Body of pancreas (tissue), 4 donors: ENCODE measurements at places on chromosomes 1 and 21. TPM values are rescaled to one million over a fixed set of nuclear protein-coding genes. Genes with fewer than 3 reads are reported as not detected.

- H3K27ac ChIP-seq, result peak overlapping the region; percentile 93
- peak; percentile 89 for DNase-seq
- no peaks in the 10 kb centered on the region for H3K36me3 ChIP-seq
- peaks cover 61% of the 10 kb centered on the region for H3K4me1 ChIP-seq
- H3K4me3 ChIP-seq, result no peak overlapping the region
Measured at GRCh38 chr1:235067396-235068157, 61.1 kb downstream of the TOMM20 start.

GRCh38 chr1:210407887-210408252, 79.2 kb downstream of the HHAT start:
- H3K4me1 ChIP-seq, result no peaks in the 10 kb centered on the region
- no peak for DNase-seq
- H3K36me3 ChIP-seq, result no peaks in the 10 kb centered on the region
- H3K27ac ChIP-seq, result no peak overlapping the region
- H3K27me3 ChIP-seq, result no peaks in the 10 kb centered on the region
- H3K4me3 ChIP-seq, result no peak overlapping the region

The RALGPS2 gene
- total RNA-seq, result 9.1 TPM

DNA sequence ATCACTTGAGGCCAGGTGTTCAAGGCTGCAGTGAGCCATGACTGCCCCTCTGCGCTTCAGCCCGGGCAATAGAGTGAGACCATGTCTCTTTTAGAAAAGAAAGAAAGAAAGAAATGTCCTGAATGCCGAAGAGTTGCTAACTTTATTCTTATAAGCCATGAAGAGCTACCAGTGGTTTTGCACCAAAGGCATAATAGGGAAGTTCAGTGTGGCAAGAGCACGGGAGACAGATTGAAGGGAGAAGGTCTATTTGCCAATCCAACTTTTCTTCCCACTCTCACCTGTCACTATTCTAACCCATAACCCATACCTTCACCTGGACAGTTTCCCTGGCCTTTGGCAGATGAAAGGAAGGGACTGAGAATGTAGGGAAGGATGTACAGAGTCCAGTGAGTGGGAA, 4.4 kb upstream of the PEA15 start:
- no peak overlapping the region for H3K27ac ChIP-seq
- no peak for DNase-seq
- H3K36me3 ChIP-seq, result no peaks in the 10 kb centered on the region
- no peaks in the 10 kb centered on the region for H3K27me3 ChIP-seq
- peaks cover 11% of the 10 kb centered on the region for H3K4me1 ChIP-seq
- no peak overlapping the region for H3K4me3 ChIP-seq

The GBP1 gene
- 6.7 TPM for total RNA-seq

DNA sequence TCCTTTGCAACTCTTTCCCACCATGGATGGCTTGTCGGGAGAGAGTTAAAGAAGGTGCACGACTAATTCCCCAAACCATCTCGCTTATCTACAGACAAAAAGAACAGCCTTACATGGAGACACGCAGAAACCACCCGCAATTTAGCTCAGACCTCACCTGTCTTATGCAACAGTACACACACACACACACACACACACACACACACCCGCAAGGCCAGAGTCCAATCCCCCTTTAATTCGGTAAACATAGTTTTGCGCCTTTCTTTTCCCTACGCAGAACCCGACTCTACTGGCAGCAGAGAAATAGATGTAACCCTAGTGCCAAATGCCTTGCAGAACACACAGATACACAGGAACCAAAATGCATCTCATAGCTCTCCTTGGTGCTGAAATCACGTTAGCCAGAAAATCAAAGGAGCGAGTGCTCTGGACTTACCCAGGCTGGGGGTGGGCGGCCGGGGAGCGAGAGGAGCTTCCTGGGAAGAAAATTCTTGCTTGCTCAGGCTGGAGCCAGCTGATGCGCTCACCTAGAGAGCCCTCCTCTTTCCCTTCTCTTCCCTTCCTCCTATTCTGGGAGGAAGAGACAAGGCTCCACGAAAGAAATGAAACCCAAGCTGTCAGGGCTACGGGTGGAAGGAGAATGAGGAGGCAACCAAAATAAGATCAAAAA, 470 bp downstream of the TNR start:
- peaks cover 9% of the 10 kb centered on the region for H3K4me1 ChIP-seq
- H3K36me3 ChIP-seq, result no peaks in the 10 kb centered on the region
- no peak overlapping the region for H3K27ac ChIP-seq
- no peaks in the 10 kb centered on the region for H3K27me3 ChIP-seq
- no peak overlapping the region for H3K4me3 ChIP-seq
- DNase-seq, result no peak

The GCSAML gene
- total RNA-seq, result not detected

The DRAXIN gene
- not detected for total RNA-seq

The PROK1 gene
- total RNA-seq, result 0.26 TPM

The HAPLN2 gene
- total RNA-seq, result not detected

- H3K4me3 ChIP-seq, result no peak overlapping the region
- H3K27me3 ChIP-seq, result no peaks in the 10 kb centered on the region
- no peaks in the 10 kb centered on the region for H3K36me3 ChIP-seq
- peak overlapping the region; percentile 15 for H3K27ac ChIP-seq
- peaks cover 65% of the 10 kb centered on the region for H3K4me1 ChIP-seq
- no peak for DNase-seq
Measured at GRCh38 chr1:6353619-6353954, 40.0 kb downstream of the ACOT7 start.

The PGLYRP3 gene
- total RNA-seq, result not detected

The SRP9 gene
- 86.6 TPM for total RNA-seq

The TRMT1L gene
- total RNA-seq, result 10.5 TPM

DNA sequence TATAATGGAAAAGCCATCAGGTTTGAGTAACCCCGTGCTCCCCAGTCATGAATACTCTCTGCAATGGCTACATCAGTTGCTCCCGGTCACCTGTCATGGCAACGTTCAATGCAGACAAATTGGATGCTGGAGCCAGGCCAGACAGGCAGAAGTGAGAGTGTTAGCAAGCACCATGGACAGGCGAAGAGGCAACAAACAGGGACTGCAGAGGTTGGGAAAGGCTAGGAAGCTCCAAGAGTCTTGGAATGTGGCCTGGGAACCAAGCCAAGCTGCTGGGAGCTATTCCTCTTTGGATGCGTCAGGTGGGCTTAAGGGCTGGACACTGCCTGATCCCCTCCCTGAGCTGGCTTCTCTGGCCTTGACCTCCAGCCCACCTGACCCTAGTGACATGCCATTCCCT, 102.9 kb downstream of the ACTL8 start:
- no peaks in the 10 kb centered on the region for H3K4me1 ChIP-seq
- H3K36me3 ChIP-seq, result no peaks in the 10 kb centered on the region
- DNase-seq, result no peak
- H3K27me3 ChIP-seq, result no peaks in the 10 kb centered on the region
- H3K4me3 ChIP-seq, result no peak overlapping the region
- no peak overlapping the region for H3K27ac ChIP-seq

GRCh38 chr1:204701229-204701628, 15.7 kb upstream of the LRRN2 start:
- no peaks in the 10 kb centered on the region for H3K36me3 ChIP-seq
- H3K27ac ChIP-seq, result no peak overlapping the region
- no peak overlapping the region for H3K4me3 ChIP-seq
- no peaks in the 10 kb centered on the region for H3K27me3 ChIP-seq
- no peaks in the 10 kb centered on the region for H3K4me1 ChIP-seq
- DNase-seq, result no peak

DNA sequence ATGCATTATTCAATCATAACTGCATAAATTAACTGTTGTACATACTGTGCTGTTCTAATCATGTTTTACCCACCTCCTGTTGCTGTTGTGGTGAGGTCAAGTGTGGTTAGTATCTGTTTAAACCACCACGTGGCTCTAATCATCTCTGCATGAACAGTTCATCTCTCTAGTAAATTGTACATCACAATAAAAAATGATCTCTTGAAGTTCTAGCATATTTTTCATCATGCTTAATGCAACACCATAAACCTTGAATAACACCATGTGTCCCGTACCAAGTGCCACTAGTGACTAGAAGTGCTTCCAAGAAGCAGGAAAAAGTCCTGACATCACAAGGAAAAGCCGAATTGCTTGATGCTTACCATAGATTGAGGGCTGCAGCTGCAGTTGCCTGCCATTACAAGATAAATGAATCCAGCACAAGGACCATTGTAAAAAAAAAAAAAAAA, 51.7 kb downstream of the SNRPE start:
- H3K4me1 ChIP-seq, result no peaks in the 10 kb centered on the region
- no peak overlapping the region for H3K4me3 ChIP-seq
- no peaks in the 10 kb centered on the region for H3K36me3 ChIP-seq
- DNase-seq, result no peak
- H3K27ac ChIP-seq, result no peak overlapping the region

The EPHA8 gene
- total RNA-seq, result 0.52 TPM

The S100A10 gene
- 40.7 TPM for total RNA-seq

The ASPM gene
- total RNA-seq, result under 0.01 TPM

- no peak overlapping the region for H3K27ac ChIP-seq
- DNase-seq, result no peak
- H3K36me3 ChIP-seq, result no peaks in the 10 kb centered on the region
- no peaks in the 10 kb centered on the region for H3K27me3 ChIP-seq
- no peak overlapping the region for H3K4me3 ChIP-seq
- no peaks in the 10 kb centered on the region for H3K4me1 ChIP-seq
Measured at GRCh38 chr1:168360151-168361021, 79.7 kb downstream of the TBX19 start.

DNA sequence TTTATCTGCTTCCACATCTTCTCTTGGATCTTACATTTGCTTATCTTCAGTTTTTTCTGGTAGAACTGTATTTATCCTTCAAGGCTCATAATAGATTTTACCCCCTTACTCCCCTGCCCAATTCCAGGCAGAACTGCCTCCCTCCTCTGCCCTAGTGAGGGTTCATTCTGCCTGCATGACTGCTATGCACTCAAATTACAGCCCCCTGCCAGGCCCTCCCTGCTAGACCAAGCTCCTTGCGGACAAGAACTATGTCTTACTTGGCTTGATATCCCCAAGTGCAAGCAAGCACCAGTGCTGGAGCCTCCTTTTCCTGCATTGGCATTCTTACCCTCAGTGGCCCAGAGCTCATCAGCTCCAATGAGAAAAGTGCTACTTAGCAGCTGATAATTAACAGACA, 18.1 kb downstream of the MAPKAPK2 start:
- DNase-seq, result no peak
- no peak overlapping the region for H3K27ac ChIP-seq
- no peak overlapping the region for H3K4me3 ChIP-seq
- no peaks in the 10 kb centered on the region for H3K36me3 ChIP-seq
- no peaks in the 10 kb centered on the region for H3K27me3 ChIP-seq
- peaks cover 78% of the 10 kb centered on the region for H3K4me1 ChIP-seq

DNA sequence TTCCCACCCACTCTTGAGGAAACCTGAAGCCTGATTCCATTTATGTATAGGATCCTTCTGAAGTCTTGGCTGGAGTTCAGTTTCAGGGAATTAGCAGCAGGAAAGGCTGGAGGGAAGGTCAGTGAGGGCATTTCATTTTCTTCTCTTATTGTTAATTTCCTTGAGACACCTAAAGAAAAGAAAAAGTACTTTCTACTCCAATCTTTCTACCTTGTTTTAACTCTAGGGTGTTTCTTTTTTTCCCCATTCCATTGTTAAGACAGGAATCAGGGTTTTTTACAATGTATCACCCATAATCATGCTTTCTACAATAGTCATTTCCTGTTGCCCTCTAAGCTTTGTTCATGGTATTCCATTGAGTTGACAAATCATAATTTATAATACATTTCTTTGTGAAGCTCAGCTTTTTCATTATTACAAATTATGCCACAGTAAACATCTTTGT, 27.4 kb downstream of the SNRPE start:
- no peaks in the 10 kb centered on the region for H3K36me3 ChIP-seq
- no peak for DNase-seq
- H3K4me3 ChIP-seq, result no peak overlapping the region
- H3K4me1 ChIP-seq, result no peaks in the 10 kb centered on the region
- H3K27ac ChIP-seq, result no peak overlapping the region
- H3K27me3 ChIP-seq, result no peaks in the 10 kb centered on the region

GRCh38 chr1:90729504-90730242, 12.6 kb upstream of the BARHL2 start:
- peaks cover 31% of the 10 kb centered on the region for H3K4me1 ChIP-seq
- no peak overlapping the region for H3K27ac ChIP-seq
- peaks cover 3% of the 10 kb centered on the region for H3K27me3 ChIP-seq
- no peaks in the 10 kb centered on the region for H3K36me3 ChIP-seq
- H3K4me3 ChIP-seq, result no peak overlapping the region

GRCh38 chr21:35088319-35088771, 39.2 kb upstream of the RUNX1 start:
- no peak overlapping the region for H3K27ac ChIP-seq
- no peak overlapping the region for H3K4me3 ChIP-seq
- DNase-seq, result no peak
- H3K27me3 ChIP-seq, result no peaks in the 10 kb centered on the region
- peaks cover 8% of the 10 kb centered on the region for H3K4me1 ChIP-seq

The SNAP47 gene
- 49.4 TPM for total RNA-seq

The NMNAT2 gene
- 1.3 TPM for total RNA-seq

The AIM2 gene
- total RNA-seq, result not detected

The INKA2 gene
- total RNA-seq, result not detected

- H3K4me1 ChIP-seq, result no peaks in the 10 kb centered on the region
- H3K36me3 ChIP-seq, result no peaks in the 10 kb centered on the region
- no peak for DNase-seq
Measured at GRCh38 chr1:200732438-200732837, 6.3 kb upstream of the CAMSAP2 start.

The CHD1L gene
- total RNA-seq, result 21.5 TPM

DNA sequence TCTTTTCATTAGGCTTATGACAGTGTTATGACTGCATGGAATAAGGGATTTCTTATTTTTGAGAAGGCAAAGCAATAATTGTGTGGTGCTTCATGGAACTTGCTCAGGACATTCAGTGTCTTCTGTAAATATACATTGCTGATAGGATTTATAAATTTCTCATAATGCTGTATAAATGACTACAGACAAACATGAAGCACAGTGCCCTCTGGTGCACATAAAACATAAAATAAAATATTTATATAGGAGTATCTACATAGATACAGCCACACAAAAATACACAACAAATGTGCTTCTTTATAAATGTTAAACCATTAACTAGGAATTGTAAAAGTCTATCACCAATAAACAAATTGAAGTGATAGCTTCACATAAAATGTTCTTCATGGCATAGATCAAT, 24.1 kb downstream of the BRINP3 start:
- no peaks in the 10 kb centered on the region for H3K4me1 ChIP-seq
- no peak for DNase-seq
- H3K36me3 ChIP-seq, result no peaks in the 10 kb centered on the region
- H3K4me3 ChIP-seq, result no peak overlapping the region
- no peaks in the 10 kb centered on the region for H3K27me3 ChIP-seq

GRCh38 chr1:150970808-150971582, 3.6 kb downstream of the CERS2 start:
- no peaks in the 10 kb centered on the region for H3K27me3 ChIP-seq
- peaks cover 27% of the 10 kb centered on the region for H3K36me3 ChIP-seq
- peak; percentile 90 for DNase-seq
- H3K4me1 ChIP-seq, result peaks cover 49% of the 10 kb centered on the region
- H3K27ac ChIP-seq, result peak overlapping the region; percentile 91

DNA sequence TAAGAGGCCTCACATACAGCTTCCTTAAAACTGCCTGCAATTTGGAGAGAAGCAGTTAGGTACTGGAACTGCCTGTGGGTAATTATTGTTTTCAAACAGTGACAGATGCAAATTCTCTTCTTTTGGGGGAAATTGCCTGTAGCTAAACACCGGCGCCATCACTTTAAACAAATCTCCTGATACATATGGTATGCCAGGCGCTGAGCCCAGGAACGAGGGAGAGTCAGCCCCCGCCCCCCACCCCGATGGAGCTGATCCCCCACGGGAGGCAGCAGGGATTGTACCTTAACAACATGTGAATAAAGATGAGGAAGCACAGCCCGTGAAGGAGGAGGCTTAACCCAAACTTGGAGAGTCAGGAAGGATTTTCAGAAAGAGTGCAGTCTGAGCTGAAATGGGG, 7.1 kb downstream of the TMEM51 start:
- peak overlapping the region; percentile 57 for H3K27ac ChIP-seq
- H3K27me3 ChIP-seq, result no peaks in the 10 kb centered on the region
- no peak overlapping the region for H3K4me3 ChIP-seq
- peaks cover 78% of the 10 kb centered on the region for H3K4me1 ChIP-seq
